A673 (cell line): ENCODE measurements at places on chromosomes 2 and 18. TPM values are rescaled to one million over a fixed set of nuclear protein-coding genes. Genes with fewer than 3 reads are reported as not detected.

- DNase-seq = no peak
Measured at GRCh38 chr2:43513796-43514195, 82.0 kb downstream of the THADA start.

DNA sequence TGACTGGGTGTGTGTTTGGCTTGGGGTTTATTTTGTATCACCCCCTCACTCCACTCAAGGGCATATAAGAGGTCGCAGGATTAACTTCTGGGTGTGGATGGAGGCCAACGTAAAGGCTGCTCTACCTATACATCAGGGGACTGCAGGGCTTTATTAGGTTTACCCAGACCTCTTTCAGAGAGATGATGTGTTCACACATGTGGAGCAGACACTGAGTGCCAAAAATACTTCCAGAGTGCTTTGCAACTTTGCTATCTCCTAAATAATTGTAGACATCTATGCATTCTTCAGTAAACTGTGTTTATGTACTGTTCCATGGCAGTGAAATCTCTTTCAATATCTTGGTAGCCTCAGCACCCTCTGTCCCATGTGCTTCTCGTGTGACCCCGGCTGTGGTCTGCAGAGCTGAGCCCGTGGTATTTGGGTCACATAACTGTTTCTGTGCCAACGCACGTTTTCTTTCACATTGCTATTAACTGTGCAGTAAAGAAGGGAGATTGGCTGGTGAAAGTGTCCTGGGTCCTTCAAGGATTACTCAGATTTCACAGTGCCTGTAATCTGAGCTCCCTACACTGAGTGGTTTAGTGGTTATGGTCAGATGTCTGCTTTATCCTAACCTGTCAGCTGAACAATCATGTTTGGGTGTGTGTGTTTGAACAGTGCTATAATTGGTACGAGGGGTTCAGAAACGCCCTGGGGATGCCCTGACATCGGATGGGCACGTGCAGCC lies 208.1 kb downstream of the VAPA start:
- peak; percentile 21 for DNase-seq

- DNase-seq = no peak
Measured at GRCh38 chr2:67702937-67703336, 305.8 kb downstream of the ETAA1 start.

Gene TNFRSF11A
- 0.37 TPM in 2 replicates for total RNA-seq

DNA sequence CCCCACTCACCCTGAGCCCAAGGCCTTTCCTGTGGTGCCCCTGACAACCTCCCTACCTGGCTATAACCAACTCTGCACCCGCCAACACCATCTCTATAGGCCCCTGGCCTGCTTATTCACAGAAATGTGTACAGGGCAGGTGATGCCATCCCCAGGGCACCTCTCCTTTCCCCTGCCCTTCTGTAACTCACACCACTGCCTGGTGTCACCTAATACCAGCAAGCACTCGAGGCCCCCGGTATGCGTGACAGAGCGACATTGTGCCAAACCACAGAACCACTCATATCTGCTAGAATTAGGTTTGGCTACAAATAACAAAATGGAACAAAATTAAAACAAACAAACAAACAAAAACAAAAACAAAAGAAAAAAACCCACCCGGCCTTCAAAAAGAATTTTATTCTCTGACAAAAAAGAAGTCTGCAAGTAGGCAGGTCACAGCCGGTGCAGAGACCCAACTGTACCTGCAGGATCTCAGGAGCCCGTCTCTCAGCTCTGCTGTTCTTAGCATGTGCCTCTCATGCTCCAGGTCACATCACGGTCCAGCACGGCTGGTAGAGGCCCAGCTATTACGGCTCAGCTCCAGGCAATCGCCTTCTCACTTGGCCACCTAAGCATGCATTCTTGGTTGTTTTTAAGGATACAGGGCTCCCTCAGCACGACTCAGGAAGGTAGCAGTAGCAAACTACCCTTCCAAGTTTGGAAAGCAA lies 51.4 kb downstream of the FAM178B start:
- DNase-seq = no peak

DNA sequence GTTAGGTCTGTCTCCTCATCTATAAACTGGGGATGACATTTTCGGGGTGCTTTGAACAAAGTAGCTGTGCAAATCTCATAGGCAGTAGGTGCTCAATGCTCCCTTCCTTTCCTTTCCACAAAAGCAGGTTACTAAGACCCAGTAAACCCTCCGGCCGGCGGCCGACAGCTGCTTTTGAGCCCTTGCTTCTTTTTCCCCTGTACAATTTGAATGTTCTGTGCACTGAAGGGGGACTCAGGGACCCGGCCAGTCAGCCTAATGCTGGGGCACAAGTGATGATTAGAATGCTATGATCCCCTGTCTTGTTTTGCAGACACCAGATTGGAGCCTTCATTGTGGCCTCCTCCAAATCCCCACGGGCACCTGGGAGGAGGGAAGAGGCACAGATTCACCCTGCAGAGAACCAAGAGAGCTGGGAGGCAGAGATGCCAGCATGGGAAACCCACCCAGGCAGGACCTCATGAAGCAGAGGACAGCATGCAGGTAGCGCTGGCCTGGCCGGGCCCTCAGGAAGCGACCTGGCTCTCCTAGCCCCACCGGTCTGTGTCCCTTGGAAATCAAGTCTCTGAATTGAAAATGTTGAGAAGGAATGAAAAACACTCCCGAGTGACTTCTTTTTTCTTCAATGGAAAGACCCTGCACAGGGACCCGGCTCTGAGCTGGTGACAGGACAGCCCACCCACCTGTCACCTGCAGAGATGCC lies 128.6 kb upstream of the HDAC4 start:
- no peak for DNase-seq

Gene OTOF
- not detected in 2 replicates for total RNA-seq

GRCh38 chr2:76861708-76862107 lies 660.5 kb downstream of the LRRTM4 start:
- DNase-seq = peak; percentile 50

Gene CDH20
- 0.17 and 0.21 TPM in 2 replicates for total RNA-seq

DNA sequence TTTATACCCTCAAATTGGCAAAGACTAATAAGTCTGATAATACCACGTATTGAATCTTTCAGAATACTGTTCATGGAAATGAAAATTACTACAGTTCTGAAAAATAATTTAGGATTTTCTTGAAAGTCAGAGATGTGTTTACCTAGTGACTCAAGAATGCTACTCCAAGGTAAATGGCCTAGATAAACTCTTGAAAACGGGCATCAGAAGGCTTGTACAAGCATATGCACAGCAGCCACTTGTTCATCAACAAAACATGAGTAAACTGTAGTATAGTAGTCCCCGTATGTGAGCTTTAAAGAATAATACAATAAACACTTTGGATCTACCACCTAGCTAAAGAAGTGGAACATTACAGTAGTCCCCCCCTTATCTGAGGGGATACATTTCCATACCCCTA lies 157.5 kb downstream of the THADA start:
- DNase-seq = no peak

DNA sequence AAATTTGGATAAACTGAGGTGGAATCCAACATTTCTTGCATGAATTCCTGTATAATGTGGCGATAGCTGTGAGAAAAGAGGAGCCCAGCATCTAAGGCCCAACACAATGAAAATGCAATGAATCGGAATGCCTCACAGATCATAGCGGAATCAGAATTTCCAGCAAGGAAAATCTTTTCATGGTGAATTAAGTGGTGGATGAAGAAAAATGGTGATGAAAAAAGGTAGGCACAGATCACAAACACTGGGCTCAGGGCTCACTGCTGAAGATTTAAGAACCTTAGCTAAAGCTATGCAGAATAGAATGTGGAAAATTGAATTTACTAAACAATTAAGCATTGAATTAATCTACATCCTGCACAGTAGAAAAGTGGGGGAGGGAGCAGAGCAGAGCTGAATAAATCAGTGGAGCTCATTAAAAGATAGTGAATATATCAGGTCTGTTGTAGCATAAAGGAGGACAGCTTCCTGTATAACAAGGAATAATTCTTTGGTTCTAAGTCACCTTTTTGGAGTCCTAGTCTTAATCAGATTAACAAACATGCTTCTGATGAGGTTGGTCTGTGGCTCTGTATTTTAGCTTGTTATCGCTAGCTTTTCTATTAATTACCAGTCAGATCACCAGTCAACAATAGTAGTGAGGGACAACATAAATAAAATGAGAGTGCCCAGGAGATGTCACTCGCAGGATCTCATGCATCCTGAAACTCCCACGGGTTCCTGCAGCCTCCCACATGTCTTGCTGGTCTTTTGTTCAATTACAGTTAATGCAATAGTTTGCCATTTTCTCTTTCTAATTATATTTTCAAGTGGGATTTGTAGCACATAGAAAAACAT lies 27.0 kb downstream of the MEIS1 start:
- peak; percentile 89 for DNase-seq

DNA sequence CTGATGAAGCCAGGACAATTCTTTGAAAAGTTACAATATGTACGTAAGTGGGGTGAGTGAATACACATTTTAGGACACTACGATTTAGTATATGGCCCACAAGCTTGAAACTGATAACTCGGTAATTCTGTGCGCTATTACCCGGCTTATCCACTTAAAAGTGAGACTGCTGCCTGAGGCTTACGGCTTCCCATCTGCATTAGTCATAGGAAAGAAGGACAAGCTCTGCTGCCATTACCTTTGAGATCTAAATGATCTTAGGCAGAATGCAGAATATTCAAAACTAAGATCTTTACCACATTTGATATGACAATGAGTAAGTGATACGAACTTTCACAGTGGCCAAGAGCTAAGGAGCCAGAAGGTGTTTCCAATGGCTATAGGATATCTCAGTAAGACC lies 133.3 kb downstream of the GAREM1 start:
- DNase-seq = no peak

GRCh38 chr2:188851826-188852225 lies 122.3 kb upstream of the COL3A1 start:
- no peak for DNase-seq

DNA sequence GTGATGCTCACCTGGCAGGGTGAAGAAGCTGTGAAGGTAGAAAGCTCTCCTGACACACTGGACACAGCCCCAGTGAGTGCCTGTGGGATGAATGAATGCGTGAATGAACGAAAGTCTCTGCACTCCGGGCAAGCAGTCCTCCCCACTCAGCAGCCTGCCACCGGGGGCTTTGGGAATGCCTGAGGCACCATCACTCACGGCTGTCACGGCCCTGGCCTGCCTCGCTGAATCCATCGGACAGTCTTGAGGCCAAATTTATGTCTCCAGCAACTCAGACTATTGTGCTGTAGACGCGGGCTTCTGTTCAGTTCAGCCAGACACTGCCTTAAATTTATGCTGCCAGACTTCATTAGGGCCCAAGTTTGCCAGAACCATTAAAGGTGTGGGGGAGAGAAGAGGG lies 62.9 kb upstream of the TEX51 start:
- no peak for DNase-seq

GRCh38 chr2:239114616-239115265 lies 266.9 kb downstream of the TWIST2 start:
- peak; percentile 33 for DNase-seq

GRCh38 chr2:181750305-181750704 lies 70.0 kb upstream of the NEUROD1 start:
- no peak for DNase-seq

DNA sequence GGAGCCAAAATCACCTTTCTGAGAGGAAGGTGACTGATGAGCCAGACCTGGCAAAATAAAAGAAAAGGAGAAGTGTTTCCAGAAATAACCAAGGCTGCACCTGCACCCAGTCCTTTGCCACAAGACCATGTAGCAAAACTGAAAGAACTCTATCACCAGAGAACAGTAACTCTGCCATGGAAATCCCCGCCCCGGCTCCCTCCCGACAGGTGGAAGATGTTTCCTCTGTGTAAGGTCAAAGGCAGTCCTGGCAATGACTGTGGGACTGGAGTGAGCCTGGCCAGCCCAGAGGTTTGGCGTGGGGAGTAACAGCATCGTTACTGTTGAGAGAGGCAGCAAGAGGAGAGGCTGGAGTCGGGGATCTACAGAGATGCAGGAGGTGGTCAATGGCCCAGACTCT lies 42.3 kb downstream of the SPRED2 start:
- DNase-seq = no peak

DNA sequence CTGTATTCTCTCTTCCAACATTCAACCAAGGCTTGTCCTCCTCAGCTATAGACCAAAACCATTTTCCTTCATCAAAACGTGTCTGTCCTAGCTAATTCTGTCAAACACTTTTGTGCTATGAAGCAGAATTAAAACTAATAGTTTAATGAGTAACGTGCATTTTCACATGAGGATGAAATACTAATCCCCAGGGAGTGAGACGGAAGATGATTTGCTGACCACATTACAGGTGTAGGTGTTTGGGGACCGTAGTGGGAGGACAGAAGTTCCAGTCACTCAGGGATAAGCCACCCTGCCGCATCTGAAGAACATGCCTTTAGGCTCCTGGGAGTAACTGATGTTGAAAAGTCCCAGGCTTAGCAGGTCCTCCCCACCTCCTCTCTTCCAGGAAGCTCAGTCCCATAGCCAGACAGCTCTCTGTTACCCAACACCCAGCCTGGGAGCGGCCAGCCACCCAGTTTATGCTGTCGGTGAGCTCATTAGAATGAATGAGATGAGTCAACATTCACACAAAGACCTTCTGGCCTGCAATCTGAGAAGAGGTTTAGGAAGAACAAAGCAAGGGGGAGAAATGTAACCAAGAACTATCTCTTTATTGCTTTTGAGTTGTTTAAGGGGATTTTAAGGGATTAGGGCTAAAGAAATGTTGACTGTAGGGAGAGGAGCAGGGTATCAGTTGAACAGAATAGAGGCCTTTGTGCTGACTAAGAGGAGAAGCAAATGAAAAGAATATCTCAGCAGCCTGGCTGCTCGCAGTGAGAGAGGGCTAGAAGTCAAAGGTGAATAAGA lies 122.5 kb downstream of the FOXI3 start:
- peak; percentile 87 for DNase-seq

Gene CROCC2
- not detected in 2 replicates for total RNA-seq

Gene SLC9A4
- total RNA-seq = 0.11 and 0.17 TPM in 2 replicates

Gene CPO
- total RNA-seq = not detected in 2 replicates

DNA sequence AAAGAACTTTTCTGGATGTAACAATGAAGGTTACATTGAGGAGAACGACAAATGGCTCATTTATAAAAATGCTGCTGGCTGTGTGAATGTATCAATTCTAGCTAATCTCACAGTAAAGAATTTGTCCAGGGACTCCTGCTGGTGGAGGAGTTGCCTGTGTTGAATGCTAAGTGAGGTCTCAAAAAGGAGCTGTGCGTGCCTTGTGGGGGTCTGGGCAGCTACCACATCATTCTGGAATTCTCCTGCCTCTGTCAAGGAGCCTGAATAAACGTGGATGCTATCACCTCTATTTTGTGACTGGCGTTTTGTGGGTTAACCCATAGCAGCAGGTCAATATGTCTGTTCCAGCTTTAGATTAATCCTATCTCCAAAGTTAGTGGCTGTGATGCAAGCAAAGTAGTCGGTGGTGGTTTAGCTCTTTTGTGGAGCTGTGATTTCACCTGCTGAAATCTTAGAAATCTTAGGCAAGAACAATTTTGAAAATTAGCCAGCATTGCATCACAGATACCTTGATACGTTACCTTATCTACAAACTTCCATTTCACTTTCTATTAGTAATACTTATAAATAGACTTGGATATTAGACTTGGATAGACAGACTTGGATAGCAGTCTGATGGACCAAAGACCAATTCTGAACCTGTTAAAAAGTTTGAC lies 96.8 kb downstream of the MTCL1 start:
- no peak for DNase-seq

DNA sequence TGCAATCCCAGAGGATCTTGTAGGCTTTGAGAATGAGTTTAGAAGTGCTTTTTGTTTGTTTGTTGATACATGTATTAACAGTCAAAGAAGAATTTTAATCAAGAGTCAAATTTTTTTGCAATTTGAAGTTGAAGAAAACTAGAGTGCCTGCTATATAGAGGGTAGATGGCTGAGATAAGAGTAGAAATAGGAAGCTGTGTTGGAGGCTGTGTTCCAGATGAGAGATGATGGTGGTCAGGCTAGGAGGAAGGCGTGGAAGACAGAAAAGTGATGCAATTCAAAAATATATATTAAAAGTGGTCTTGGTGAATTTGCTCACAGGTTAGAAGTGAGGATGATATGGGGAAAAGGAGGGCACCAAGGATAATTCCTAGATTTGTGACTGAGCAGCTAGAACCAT lies 978.3 kb downstream of the BCL11A start:
- DNase-seq = no peak
